Caudate nucleus (tissue), 63 donors: ENCODE measurements at places on chromosomes 16 and 17.

DNA sequence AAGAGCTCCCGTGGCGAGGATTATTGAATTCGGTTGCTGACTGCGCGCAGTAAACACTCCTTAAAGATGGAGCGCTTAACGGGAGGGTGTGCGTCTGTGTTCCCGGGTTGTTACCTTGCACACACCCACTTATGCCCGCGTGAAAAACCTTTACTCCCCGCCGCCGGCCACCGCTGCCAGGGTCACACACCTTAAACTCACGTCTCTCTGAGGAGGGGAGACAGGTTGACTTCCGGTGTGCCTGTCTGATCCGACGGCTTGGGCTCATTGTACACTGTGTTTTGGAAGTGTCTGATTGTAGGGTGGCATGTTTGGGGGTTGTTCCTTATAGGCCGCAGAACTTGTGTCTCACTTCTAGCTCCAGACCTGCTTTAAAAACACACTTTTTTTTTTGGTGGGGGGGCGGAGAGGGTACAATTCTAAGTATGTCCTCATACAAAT, 66.8 kb downstream of the KPNA2 start:
- no peak for DNase-seq

DNA sequence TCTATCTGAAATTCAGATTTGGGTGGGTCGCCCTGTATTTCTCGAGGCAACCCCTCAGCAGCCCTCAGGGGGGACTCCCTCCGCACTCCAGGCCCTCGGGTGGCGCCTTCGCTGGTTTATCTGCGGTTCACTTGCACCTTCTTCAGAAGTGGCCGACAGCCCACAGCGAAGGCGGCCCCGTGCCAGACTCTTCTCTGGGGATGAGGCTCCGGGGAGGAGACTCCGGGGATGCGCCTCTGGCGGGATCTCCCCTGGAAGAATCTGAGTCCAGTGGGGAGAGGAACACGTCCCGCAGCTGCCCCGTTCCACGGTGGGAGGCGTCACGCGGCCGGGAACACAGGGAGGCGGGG, 63.9 kb upstream of the DNAJA2 start:
- DNase-seq: no peak

DNA sequence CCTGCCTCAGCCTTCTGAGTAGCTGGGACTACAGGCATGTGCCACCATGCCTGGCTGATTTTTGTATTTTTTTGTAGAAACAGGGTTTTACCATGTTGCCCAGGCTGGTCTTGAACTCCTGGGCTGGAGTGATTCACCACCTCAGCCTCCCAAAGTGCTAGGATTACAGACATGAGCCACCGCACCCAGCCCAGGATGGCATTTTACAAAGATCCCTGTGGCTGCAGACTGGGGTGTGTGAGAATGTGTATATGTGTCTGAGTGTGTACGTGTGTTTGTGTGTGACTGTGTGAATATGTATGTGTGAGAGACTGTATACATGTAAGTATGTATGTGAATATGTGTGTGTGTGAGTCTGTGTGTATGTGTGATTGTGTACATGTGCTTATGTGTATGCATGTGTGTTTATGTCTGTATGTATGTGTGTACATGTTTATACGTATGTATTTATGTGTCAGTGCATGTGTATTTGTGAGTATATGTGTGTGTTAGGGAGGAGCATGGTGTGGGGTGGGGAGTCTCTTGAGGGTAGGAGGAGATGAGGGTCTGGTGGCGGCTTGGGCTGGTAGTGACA, 17.0 kb downstream of the RPTOR start:
- DNase-seq: no peak

DNA sequence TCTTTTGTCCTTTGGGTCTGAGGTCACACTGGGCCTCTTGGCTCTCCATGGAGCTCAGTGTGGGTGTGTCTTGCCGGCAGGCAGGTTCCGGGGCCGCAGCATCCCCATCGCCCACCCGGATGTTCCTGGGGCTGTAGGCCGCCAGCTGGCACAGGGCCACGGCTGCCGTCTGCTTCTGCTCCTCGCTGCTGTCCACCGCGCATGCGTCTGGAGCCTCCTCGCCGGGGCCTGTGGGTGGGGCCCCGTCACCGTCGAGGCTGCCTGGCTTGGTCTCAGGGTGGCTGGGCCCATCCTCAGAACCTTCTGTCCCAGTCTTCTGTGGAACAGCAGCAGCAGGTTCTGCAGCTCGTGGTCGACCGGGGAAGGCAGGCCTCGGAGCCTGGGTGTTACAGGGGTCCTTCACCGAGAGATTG, 9.6 kb downstream of the ZNF750 start:
- DNase-seq: no peak

- DNase-seq: no peak
Measured at GRCh38 chr17:82297280-82297713, 20.1 kb downstream of the CD7 start.

DNA sequence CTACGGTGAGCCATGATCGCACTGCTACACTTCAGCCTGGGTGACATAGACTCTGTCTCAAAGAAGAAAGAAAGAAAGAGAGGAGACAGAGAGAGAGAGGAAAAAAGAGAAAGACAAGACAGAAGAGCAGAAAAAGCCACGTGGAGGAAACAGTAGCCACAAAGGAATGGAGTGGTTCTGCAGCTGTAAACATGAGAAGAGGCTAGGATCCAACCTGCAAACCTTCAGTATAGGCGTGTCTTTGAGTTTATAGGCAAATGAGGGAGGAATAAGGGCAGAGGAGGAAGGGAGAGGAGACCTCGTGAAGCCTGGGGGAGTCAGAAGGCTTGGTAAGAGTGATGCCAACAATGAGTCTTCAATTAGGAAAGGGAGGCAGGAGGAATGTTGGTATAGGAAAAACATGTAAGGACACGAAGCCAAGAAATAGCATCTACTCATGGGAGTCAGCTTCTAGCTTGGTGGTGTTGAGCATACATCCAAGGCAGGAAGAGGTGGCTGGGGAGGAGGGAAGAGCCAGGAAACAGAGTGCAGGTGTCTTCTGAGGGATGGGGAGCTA, 3.9 kb downstream of the MED9 start:
- DNase-seq: no peak

DNA sequence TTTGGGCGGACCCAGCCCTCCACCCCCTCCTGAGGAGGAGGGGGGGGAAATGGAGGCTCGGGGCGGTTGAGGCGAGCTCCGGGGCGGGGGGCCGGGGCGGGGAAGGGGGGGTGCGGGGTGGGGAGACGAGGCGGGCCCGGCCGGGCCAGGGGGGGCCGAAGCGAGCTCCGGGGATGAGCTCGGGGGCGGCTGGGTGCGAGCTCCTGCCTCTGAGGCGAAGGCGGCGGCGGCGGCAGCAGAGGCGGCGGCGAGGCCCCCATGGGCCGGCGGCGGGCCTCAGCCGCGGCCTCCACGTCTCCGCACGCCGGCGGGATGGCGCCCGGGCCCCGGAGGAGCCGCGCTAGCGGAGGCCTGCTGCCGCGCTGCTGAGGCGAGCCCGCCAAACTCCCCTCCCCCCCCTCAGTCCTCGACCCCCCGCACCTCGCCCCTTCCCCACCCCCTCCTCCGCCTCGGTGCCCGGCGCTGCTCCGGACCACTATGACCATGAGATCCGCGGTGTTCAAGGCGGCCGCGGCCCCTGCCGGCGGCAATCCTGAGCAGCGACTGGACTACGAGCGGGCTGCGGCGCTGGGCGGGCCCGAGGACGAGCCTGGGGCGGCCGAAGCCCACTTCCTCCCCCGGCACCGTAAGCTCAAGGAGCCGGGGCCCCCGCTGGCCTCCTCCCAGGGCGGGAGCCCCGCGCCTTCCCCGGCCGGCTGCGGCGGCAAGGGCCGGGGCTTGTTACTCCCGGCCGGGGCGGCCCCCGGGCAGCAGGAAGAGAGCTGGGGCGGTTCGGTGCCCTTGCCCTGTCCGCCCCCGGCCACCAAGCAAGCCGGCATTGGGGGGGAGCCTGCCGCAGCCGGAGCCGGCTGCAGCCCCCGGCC, 596 bp downstream of the MSL1 start:
- peak; percentile 47 for DNase-seq

- no peak for DNase-seq
Measured at GRCh38 chr17:55398689-55399088, 22.9 kb downstream of the MMD start.

DNA sequence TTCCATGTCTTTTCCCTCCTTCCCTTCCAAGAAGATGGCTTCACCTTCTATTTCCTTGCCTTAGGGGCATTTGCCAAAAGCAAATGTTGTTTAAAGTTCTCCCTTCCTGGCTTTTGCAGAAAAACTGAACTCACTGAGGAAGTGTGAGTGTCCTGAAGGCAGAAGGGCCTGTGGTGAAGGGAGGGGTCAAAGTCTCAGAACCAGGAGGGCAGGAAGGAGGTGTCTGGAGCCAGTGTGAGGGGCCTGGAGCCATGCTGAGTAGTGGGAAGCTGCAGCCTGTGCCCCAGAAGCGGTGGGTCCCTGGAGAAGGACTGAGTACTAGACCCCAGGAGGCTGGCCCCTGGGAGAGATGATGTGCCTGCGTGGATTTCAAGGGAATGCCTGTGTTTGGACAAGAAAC, 23.8 kb upstream of the SUPT4H1 start:
- DNase-seq: no peak

DNA sequence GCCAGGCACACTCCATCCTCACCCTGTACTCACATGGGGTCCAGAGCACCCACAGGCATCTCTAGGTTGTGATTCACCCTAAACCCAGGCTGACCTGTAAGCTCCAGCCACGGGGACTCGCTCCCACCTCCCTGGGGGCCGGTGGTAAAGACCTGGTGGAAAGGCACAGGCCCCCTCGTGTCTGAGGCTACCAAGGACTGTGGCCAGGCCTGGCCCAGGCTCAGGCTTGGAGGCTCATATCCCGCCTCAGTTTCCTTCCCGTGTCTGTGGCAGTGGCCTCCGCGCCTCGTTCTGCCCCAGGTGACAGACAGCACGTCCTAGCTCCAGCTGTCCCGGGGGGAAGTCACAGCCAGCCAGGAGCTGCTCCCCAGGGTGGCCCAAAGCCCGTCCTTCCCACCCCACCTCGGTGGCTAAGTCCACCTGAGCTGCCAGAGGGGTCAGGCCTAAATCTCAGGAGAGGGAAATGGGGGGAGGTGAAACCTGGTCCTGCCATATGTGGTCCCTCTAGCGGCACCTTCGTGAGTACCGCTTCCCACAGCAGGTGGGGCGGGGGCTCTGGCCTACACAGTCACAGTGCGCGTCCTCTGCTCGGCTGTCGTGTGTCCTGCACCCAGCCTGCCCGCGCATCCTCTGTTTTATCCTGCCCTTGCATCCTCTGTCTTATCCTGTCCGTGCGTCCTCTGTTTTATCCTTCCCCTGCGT, 12.6 kb downstream of the CDH15 start:
- no peak for DNase-seq

GRCh38 chr16:89534252-89534756, 26.1 kb downstream of the SPG7 start:
- no peak for DNase-seq

GRCh38 chr17:4950075-4950745, 709 bp upstream of the ENO3 start:
- DNase-seq: no peak

DNA sequence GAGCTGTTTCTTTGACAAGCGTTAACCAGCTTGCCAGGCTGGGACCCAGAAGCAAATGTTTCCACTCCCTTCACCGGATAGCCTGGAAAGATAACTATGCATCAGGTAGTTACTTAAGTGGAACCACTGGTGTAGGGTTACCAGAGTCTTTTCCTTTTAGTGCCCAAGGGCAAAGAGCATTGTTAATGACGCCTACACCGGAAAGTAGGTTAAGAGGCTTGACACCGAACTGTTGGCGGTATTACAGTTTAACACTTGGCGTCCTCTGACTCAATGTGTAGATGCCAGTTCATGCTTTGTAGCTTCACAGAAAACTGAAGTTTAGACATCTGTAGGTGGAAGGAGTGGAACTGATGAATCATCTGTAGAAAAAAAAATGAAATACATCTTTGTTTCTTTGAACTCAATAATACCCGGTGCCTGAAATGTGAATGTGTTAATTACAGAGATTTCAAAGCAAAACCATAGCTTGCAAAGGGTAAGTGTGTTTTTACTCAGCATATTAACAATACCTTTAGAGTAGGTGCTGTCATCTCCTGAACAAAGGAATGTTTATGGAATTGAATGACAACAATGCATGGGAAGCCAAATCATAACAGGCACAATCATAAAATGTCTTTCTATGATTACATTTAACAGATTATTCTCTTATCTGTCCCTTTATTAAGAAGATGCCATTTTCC, 426.7 kb upstream of the SALL1 start:
- no peak for DNase-seq

DNA sequence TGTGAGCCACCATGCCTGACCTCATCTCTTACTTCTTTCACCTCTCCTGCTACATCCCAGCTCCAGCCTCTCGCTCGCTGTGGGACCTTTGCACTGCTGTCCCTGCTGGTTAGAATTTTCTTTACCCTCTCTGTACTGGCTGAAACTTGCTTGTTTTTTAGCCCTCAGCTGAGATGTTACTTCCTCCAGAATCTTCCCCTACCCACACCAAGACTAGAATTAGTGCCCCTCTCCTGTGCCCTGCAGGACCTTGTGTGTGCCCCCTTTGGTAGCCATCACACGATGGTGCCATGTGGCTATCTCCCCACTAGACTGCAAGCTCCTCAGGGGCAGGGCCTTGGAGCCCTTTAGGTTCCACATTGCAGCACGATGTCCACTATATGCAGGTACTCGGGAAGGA, 84.1 kb downstream of the AIPL1 start:
- DNase-seq: no peak

DNA sequence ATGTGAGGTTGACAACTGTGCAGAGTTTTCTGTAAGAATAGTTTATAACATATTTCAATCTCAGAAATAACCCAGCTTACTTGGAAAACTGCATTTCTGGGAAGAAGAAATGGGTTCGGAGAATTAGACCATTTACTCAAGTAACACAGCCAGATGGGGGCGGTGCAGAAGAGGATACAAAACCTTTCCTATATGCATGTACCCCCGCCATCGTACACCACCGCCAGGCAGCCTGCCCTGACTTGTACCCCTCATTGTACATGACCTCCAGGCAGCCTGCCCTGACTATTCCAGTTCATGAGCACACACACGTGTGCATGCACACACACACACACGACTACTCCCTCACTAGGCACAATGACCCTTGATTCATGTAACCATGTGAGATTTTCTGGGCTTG, 154.0 kb downstream of the C16orf78 start:
- no peak for DNase-seq

GRCh38 chr16:50909831-50910735, 168.2 kb downstream of the CYLD start:
- DNase-seq: no peak

DNA sequence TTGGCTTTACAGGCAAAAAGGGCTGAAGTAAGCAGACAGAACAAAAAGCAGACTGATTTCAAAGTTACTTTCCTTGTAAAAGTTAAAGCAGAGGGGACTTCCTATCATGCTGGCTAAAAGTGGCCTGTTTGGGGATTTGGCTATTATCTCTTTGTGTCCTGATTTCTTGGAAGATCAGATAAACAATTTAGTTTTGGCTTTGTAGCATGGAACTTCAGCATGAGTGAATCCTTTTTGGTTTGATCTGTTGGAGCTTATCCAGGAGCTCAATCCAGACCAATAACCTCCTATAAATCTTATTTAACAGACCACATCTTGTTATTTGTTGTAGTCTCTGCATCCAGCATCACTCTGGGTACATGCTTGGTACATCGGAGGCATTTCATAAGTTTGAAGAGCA, 8.9 kb upstream of the RNF112 start:
- DNase-seq: no peak

DNA sequence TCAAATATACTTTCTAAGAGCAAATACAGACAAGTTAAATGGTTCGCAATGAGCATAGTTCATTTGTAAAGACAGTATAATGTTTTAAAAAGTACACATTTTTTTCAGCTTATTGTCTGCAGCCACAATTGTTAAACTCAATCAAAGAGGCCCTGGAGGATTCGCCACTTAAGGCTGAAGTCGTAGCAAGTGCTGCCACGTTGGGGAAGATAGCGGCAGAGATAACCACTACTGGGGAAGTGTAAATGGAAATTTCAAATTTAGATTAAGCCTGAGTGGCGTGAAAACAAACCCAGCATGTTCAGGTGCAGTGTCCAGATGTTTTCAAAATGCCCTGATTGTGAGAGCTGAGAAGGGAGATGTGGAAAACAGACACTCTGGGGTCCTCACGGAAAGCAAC, 8.4 kb downstream of the PMP22 start:
- DNase-seq: no peak
